ENCODE measurements at places on chromosomes 2 and 18.
A peak's percentile ranks its signal among the peaks of the same experiment; 100 is the strongest.

GRCh38 chr2:240169486-240170353 is 29.3 kb upstream of the OTOS start:
- no peak for DNase-seq

DNA sequence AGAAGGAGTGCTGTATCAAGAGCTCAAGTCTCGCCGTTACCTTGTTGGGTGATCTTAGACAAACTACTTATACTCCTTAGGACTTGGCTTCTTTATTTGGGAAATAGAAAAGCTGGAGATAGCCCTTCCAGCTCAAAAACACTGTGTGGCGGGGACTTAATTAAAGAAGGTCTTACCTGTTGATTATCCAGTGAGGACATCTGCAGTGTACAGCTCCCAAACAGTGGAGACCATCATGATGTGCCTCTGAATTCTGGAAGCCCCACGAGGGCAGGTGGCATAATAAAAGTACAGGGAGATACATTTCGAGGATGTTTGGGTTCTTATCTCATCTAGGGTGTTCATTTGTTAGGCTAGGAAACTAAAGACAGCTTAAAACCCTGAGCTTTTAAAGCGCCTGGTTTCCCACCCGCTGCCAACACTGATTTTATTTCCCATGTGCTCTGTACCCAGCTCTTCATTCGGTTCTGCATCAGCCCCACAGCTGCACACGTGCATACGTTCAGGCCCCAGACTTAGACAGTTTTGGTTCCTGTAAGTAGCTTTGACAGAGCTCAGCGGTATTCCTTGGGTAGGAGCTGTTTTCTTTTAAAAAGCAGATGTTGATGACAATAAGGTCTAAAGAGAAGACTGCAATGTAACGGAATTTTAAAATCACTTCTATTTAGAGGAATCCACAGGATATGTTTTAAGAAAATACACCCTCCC is 80.5 kb upstream of the SIX2 start:
- no peak for DNase-seq

DNA sequence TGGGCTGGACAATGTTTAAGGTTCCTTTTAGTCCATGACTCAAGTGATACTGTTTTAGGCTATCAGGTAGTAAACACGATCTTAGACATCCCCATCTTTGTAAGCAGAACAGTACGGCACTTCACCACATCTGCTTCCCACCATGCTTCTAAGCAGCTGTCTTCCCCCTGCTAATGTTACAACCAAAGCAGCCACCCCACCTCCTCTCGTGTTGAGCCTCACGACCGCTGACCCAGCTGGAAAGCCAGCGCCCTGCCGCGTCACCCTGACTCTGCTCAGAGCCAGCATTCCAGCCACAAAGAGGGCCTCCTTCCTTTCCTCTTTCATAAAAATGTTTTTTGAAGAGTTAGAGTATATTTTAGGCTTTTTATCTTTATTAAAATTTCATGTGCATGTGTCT is 9.4 kb downstream of the MTERF4 start:
- DNase-seq, result no peak

DNA sequence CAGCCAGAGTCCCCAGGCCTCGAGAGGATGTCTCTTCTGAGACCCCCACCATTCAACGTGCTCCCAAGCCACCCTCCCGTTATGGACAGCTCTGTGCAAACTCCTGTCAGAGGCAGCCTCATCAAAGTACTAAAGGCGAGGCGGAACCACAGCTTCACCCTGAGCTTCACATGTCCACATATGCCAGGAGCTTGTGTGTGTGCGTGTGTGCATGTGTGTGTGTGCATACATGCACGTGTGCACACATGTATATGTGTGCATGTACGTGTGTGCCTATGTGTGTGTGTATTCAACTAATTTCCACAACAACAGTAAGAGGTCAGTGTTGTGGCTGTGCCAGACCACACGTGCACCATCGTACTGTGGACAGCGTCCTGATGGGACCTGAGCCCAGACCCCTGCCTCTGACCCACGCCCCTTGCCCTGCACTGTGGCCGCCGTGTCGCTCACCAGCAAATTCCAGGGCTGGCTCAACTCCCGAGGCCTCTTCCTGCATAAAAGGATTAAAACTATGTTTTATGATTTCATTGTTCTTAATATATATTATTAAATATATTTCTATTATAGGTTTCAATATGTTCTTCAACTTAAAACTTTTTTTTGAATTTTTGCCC is 444.8 kb downstream of the EIPR1 start:
- DNase-seq, result peak; percentile 32

DNA sequence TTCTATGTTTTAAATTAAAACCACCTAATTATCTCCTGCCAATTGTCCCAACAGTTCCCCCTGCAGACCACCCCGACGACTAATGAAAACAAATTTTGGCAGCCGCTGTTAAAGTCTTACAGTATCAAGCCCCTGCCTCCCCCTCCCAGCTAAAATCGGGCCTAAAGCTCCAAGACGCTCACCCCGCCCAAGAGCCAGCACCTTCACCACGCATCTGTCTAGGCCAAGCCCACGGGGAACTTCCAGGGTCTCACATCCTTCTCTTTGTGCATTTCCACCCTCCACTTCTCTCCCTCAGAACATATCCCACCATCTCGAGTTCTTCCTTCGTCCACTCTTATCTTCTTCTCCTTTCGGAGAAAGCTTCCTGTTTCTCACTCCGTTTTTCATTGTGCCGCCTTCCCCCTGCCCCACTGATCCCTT is 445 bp downstream of the PRPF40A start:
- DNase-seq, result no peak

GRCh38 chr2:238898534-238899281 is 50.8 kb downstream of the TWIST2 start:
- DNase-seq, result no peak

DNA sequence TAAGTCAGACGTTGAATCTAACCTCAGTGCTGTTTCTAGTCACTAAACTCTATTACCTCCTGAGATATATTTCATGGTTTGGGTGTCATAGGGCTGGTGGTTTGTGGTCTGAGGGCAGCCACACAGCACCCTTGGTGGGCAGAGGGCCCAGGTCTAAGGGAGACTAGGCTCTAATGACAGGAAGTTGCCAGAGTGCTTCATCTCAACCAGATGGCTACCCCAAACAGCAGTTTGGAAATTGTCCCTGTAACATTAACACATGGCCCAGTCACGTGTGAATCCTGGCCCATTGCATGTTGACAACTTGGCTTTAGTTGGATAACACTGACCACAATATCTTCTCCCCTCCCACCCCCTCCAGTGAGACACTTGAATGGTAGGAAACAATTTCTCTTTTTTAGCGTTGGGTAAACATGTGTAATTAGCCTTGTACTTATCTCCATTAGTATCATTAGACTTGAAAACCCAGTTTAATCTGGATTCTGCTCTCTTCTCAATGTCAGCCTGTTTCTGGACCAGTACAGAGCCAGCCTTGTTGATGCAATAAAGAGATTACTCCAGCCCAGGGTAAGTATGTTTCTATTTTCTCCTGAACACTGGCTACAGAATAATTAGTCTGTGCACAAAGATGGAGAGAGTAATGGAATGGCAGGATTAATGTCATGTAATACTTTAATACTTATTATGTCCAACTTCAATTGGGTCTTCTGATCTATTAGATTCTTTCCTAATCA is 187.8 kb upstream of the SIX3 start:
- DNase-seq, result no peak

DNA sequence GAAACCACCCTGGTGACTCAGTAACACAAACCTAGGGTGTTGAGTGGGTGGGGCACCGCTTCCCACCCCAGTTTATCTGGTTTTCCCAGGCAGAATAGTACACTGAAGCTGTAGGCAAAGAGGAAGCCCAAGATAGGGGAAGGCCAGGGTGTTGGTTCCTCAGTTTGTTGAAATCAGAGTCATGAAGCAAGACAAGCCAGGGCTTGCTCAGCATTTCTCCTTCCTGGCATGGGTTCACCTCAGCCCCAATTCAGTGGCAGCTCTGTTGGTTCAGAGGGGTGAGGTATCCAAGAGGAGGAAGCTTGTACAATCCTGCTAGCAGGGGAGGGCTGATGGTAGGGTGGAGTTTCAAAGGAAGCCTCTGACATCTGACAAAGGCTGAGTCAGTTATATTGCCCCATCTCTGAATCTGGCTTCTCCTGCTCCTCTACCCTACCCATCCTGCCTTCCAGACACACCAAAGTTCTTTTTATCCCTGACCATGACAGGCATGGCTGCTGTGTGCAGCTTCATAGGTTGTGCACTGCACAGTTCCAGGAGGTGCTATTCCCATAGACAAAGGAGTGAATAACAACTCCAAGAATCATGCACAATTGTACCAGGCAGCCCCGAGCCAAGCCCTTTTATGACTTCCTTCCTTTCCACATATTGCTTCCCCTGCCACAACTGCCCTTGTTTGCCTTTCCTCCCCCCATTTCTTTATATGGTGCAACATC is 24.9 kb upstream of the RAB10 start:
- no peak for DNase-seq

DNA sequence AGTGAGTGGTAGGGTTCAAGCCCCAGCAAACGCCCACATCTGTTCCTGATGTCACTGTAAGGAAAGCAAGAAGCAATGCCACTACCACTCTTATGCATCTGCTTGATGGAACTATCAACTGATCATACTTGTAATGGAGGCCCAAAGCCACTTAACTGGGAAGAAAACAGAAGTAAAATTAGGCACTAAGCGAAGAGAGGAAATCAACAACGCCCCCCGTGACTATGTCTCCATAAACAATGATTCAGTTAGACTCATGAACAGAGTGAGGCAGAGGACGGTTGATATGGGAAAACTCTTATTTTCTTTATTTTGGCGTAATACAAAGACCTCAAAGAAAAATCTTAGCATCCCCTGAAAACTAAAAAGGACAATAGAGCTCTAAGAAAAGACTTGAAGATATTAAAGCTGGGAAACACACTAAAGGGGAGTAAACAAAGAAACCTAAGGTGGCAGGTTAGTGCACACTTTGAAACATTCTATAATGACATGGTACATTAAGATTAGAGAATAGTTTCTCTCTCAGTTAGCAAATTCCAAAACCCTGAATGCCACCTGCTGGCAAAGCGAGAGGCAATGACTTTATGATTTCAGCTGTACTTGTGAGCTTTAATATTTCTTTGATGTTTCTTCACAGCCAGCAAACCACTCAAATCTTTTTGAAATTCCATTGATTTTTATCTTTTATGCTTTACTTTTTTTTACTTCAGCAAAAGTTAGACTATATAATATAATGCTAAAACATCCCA is 86.5 kb downstream of the LRP2 start:
- DNase-seq, result no peak

GRCh38 chr18:75422341-75422910 is 5.1 kb downstream of the SMIM21 start:
- no peak for DNase-seq

- DNase-seq, result no peak
Observed at GRCh38 chr18:10669441-10670100, 143.7 kb downstream of the NAPG start.

GRCh38 chr2:106892048-106892447 is 6.1 kb upstream of the ST6GAL2 start:
- DNase-seq, result no peak

DNA sequence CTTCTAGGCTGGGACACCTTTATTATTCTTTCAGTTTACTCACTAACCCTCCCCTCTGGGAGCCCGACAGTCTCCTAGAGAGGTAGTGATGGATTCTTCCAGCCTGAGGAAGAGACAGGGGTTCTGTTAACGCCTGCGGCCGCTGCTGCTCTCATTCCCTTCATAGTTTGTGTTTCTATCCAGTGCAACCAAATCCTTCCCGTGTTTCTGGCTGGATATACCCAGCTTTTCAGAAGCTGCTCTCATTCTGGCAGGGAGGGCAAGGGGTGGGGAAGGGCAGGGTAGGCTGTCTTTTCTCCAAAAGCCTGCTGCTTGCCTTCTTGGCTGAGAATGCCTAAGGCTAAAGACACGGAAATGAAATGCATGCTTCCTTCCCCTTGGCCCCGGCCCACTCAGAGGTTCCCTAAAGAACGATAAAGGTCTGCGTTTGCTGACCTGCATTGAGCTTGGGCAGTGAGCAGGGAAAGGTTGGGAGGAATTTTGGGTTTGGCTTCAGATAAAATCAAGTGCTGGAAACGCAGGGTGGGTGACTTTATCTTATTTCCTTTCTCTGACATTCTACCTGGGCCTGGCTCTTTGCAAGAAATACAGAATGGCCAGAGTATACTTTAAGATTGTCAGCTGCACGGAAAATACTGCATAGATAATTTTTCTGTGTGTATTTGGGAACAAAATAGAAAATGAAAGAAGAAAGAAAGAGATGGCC is 390.9 kb downstream of the NBAS start:
- DNase-seq, result no peak

- DNase-seq, result no peak
Observed at GRCh38 chr18:79582978-79583377, 96.6 kb upstream of the CTDP1 start.

GRCh38 chr2:170492010-170492409 is 223.1 kb upstream of the SP5 start:
- no peak for DNase-seq

DNA sequence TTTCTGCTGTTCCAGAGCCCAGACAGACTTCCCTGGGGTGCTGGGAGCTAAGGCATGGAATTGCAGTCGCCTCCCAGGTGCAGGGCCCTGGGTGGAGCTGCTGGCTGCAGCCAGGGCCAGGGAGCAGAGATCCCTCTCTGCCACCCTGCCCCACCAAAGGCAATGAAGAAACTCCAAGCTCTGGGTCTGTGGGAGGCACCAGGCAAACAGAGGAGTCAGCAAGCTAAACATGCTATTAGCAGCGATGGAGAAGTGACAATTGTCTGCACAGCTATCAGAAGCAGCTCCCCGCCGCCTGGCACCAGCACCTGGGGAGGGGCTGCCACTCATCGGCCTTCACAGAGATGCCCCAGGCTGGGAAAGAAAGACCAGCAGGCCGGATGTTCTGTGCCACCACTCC is 28.0 kb upstream of the COX5B start:
- no peak for DNase-seq

- DNase-seq, result no peak
Observed at GRCh38 chr2:190159453-190159852, 96.9 kb upstream of the MSTN start.

GRCh38 chr2:241463276-241464135 is 44.9 kb downstream of the STK25 start:
- no peak for DNase-seq

GRCh38 chr18:32803568-32803967 is 30.7 kb upstream of the KLHL14 start:
- DNase-seq, result peak; percentile 49

DNA sequence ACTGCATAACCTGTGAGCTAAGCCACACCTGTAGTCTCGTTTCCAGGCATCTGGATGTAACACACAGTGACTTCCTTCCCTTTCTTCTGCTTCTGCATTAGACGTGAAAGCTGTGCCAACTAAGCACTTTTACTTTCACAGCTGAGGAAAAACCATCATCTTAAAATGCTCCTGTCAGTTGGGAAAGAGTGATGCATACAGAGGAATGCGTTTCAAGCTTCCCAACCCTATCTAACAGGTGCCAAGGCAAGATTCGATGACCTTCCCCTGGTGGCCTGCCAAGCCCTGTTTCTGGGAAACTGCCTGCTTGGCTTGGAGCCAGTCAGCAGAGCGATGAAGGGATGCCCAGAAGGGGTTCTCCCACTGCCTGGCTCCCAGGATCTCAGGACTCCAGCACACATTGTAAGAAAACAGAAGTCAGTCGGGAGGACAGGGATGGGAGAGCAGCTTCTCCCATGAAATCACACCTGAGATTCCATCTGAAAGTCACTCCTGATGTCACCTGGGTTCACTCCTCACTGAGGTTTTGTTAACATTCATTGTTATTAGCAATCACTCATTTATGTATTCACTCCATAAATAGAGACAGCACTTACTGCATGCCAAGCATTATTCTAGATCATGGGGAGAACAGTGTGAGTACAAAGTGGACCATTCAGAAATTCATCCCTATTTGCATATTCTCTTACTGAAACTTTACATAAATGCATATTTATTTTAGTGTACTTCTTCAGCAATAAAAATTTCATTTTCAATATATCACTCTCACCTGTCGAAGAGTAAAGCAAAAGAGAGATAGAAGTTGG is 64.1 kb downstream of the DTNA start:
- DNase-seq, result no peak

Data from ecto neural progenitor cell (in vitro differentiated cells).